ENCODE measurements at places on chromosomes 11 and 22. TPM values are rescaled to one million over a fixed set of nuclear protein-coding genes. Genes with fewer than 3 reads are reported as not detected.

PIWIL4 gene
- total RNA-seq = 1.3 TPM

SLC25A18 gene
- under 0.01 TPM for total RNA-seq

PKNOX2 gene
- total RNA-seq = 2.8 TPM

LARGE1 gene
- total RNA-seq = 10.6 TPM

SPTBN2 gene
- 0.14 TPM for total RNA-seq

THY1 gene
- total RNA-seq = 104 TPM

A4GALT gene
- total RNA-seq = 16.6 TPM

CYTH4 gene
- total RNA-seq = not detected

ADAMTS8 gene
- total RNA-seq = under 0.01 TPM

MN1 gene
- total RNA-seq = 7.2 TPM

VSTM5 gene
- 0.29 TPM for total RNA-seq

ROBO4 gene
- total RNA-seq = 2.7 TPM

RBM14 gene
- 53.5 TPM for total RNA-seq

TIMP3 gene
- total RNA-seq = 1,679 TPM

NLRP14 gene
- not detected for total RNA-seq

DDI1 gene
- total RNA-seq = not detected
